ENCODE measurements at places on chromosomes 5 and 9.

- no peak for DNase-seq
Measured at GRCh38 chr5:24103451-24104023, 541.2 kb downstream of the CDH10 start.

DNA sequence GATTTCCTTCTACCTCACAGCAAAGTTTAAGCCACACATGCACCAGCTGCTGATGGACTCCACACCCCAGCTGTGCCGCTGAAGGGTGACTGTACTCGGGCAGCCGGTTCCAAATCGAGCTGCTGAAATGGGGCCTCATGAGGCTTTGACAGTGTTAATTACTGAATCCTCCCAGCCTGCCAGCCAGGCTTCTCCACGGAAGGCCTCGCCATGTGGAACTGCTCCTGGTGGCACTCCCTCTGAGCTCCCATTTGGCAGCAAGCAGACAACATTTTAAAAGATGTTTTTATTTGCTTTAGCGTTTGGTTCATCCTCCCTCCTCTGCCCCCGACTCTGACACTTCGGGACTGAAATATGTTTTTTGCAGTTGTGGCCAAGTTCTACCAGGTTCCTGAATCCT is 479.4 kb upstream of the MPDZ start:
- peak; percentile 9 for DNase-seq

- DNase-seq: no peak
Measured at GRCh38 chr5:627840-628239, 15.7 kb downstream of the CEP72 start.

- no peak for DNase-seq
Measured at GRCh38 chr5:60256546-60256945, 363.0 kb upstream of the PDE4D start.

DNA sequence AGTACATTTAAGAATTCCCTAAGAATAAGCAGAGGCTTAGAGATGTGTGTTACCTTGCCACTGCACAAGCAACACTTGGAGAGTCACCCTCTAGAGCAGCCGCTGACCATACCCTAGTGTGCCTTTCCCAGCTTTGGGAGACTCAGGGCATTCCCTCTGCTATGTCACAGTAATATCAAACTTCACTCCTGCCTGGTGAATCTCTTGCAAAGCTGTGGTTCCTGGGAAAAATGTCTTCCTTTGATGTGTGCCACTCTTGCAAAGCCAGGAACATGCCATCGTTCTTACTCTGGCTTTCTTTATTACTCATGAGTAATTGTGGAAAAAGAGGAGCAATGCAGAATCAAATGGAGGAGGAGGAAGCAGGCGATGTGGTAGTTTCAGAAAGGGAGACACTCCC is 173.2 kb downstream of the CCDC192 start:
- no peak for DNase-seq

- DNase-seq: no peak
Measured at GRCh38 chr9:20271723-20272122, 350.6 kb downstream of the MLLT3 start.

- no peak for DNase-seq
Measured at GRCh38 chr5:140317859-140318258, 15.0 kb upstream of the PFDN1 start.

DNA sequence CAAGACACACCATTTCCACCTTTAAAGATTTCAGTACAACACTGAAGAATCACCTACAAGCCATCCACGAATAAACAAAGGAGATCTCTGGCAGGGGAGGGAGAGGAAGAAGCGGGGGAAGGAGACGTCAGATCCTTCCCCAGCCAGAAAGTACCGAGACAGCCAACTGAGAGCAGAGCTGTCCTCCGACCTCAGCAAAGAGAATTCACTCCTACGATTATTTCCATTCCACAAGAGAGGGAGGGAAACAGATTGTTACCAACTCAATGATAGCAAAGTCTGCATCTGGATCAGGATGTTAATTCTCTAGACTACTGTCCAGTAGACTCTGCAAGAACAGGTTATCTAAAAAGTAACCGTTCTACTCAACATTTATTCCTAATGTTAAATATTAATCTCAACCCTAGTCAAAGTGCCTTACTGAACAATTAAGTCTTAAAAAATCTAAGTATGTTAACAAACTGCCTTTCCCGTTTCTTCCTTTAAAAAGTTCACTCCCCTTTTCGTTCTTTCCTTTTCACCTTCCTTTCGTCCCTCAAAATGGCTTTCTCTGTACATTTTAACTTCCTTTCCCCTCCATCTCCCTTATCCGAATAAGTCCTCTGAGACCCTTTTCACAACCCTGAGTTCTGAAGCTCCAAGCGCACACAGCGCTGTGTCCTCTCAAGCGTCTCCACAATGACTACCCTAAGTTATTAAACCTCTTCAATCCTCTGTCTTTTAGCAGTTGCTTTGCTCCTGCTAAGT is 1.4 kb downstream of the CHD1 start:
- peak; percentile 58 for DNase-seq

Data from Ammon's horn (tissue), 1 donor.